ENCODE measurements at places on chromosomes 5 and 9.

DNA sequence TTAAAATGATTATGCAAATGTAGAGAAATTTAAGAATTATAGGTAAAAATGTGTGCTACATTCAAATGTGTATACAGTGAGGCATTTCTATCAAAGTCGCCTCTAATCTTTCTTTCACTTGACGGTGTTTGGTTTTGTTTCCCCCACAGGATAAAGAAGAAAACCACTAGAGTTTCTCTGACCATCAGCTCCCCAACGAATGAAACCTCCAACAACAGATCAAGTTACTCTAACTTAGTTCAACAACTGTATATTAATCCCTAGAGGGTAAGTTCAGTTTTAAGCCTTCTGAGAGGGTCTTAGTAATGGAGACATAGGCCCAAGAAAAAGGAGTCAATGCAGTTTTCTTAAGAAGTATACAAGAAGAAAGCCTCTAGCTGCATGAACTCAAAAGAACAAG lies 11.5 kb upstream of the MYOT start:
- DNase-seq, result no peak

GRCh38 chr9:101738566-101739183 lies at the start of gene GRIN3A:
Gene GRIN3A, minus strand, starts transcription at chr9:101738647. Its CDS starts 668 bp downstream, at chr9:101737979.
- DNase-seq, result peak; percentile 55

DNA sequence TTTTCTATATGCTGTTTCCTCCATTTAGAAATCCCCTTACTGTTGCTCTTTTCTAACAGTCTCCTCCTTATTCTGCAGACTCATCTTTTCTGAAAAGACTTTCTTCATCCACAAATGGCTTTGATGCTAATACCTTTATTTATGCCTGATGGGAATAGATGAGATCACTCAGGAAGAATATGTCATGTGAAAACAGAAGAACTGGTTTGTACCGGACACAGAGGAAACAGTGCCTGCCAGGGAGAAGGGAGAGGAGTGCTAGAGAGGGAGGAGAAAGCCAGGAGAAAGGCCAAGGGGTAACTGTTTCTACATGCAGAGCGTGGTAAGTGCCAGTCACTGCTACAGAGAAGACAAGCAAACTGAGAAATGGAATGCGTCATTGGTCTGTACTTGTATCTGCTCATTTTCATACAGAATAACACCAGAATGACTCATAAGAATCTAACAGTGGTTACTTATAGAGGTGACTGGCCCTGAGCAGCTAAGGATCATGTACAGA lies 45.9 kb upstream of the PJA2 start:
- DNase-seq, result no peak

GRCh38 chr9:124940521-124940893 lies 376 bp downstream of the GOLGA1 start:
- peak; percentile 30 for DNase-seq

- peak; percentile 35 for DNase-seq
Observed at GRCh38 chr9:120587328-120587727, 7.4 kb upstream of the CDK5RAP2 start.

GRCh38 chr9:114718801-114719221 lies 36.8 kb upstream of the TEX48 start:
- no peak for DNase-seq

DNA sequence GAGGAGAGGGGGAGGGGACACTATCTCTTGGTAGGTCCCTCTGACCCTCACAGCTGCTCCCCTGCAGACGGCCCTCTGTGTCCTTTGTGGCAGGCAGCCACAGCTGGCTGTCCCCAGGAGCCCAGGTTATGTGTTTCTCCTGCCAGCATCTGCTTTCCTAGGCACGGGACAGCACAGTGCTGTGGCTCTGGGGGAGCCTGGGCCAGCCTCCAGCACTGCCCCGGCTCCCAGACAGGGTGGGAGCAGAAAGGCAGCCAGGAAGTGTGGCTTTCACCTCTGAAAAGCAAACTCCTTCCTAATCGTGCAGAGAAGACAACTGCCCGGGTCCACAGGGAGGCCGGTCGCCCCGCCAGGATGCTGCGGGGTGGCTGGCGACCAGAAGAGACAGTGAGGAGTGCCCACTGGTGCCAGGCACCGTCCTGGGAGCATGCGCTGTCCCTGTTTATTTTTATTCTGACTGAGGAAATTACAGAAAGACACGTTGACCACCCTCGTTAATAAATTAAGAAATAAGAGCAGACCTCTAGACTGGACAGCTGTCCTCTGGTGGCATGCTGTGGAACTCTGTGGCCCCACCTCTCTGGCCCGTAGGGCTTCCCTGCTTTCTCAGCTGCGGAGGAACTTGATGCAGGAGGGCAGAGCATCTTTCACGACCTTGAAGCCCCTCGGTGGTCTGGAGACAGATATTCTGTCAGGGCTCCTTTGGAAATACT lies 240.3 kb downstream of the FANCC start:
- no peak for DNase-seq

- peak; percentile 25 for DNase-seq
Observed at GRCh38 chr9:79559495-79560181, 12.1 kb upstream of the TLE4 start.

GRCh38 chr5:80181618-80182211 lies 74.1 kb downstream of the SERINC5 start:
- no peak for DNase-seq

- no peak for DNase-seq
Observed at GRCh38 chr5:157203417-157203816, 22.8 kb downstream of the ITK start.

DNA sequence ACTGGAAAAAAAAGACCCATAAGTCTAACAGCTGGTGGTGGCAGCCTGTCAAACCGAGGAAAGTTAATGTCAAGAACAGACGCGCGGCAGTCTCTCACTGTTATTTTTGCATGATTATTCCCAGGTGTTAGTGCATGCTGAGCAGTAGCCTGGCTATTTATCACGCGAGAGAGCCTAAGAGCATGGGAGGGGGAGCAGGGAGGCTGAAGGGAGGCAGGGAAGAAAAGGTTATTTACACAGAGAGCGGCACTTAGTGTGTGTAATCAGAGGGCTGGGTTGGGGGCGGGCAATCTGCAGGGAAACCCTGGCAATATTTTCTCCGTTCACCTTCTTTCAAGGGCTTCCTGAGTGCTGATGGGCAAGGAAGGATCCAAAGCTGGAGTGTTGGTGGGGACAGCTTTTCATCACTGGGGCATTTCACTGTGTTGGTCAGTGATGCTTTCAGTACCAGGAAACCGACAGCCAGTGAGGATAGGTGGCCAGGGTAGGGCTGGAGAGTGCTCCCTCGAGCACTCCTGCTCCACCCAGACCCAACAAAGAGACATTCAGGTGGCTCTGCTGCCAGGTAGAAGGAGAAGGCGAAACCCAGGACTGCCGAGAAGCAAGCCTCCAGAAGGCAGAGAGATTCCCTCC lies 39.6 kb downstream of the ZNF608 start:
- DNase-seq, result peak; percentile 88

DNA sequence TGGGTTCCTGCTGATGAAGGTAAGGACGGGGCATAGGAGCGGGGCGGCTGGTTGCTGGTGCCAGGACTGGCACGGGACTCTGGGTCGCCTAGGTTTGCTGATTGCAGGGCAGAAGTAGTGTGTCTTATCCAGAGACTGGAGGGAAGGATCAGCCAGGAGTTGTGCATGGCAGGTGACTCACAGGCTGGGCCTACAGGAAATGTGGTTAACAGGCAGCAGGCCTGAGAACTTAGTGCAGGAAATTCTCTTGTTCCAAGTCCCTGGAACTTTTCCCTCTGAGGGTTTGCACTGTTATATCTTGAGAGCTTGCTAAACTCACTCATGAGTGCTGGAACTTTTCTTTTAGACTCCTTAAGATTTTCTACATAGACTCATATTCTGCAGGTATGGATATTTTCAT lies 95.1 kb downstream of the ANXA2R start:
- no peak for DNase-seq

DNA sequence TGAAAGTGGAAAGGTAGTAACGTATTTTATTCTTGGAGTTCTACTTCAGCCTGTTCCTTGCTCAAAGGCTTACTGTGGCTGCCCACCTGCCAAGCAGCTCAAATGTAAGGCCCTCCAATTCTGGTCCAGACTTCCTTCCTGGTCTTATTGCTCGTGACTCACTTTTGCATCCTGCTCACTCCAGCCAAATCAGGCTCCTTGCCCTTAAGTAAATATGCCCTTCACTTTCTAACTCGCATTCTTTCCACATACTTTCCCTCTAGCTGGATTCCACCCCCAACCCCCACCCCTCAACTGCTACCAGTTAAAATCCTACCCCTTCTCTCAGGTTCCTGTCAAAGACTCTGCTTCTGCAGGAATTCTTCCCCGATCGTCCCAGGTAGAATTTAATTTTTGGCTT lies 96.6 kb downstream of the GALNT10 start:
- no peak for DNase-seq

GRCh38 chr9:4640027-4640426 lies 22.1 kb upstream of the PLPP6 start:
- peak; percentile 31 for DNase-seq

- DNase-seq, result no peak
Observed at GRCh38 chr9:108057421-108058134, 568.0 kb upstream of the KLF4 start.

- DNase-seq, result no peak
Observed at GRCh38 chr9:18985464-18985951, 47.5 kb downstream of the SAXO1 start.

- DNase-seq, result no peak
Observed at GRCh38 chr9:35771075-35771433, 17.0 kb upstream of the MSMP start.

DNA sequence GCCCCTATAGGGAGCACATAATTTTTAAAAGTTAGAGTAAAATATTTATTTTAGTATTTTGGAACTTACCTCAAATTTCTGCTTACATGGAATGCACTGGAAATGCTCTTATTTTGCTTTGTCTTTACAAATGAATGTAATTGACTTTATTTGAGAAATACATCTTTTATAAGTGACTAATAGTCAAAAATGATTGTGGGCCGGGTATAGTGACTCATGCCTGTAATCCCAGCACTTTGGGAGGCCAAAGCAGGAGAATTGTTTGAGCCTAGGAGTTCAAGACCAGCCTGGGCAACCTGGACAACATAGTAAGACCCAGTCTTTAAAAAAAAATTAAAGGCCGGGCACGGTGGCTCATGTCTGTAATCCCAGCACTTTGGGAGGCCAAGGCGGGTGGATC lies 5.8 kb downstream of the HMGCR start:
- DNase-seq, result no peak

- DNase-seq, result no peak
Observed at GRCh38 chr5:112006721-112007120, 249.7 kb upstream of the NREP start.

GRCh38 chr5:144017119-144017518 lies 153.3 kb downstream of the YIPF5 start:
- no peak for DNase-seq

DNA sequence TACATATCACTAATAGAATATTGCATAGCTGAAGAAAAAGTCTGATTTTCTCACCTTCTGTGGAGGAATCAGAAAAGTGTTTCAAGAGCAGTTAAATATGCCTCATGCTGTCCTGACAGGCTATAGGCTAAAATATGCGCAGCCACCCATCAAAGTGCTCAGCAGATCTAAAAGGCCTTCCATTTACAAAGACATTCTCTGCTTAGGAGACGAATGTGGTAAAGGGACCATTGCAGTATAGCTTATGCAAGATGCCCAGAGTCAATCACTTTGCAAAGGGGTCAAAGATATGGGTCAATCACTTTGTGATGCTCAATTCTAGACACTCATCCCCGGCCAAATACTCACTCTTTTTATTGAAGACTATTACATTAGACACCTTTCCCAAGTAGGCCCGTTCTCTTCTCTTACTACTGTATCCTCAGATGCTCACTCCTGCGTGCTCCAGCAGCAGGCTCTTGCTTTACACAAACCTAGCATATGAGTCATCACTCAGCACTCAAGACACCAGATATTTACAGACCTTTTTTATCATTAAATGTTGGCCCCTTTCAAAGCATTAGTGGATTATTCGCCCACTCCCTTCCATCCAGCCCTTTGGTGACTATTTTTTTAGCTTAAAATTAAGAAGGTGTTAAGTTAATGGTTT lies 568.2 kb upstream of the CDH18 start:
- no peak for DNase-seq

GRCh38 chr5:40631236-40631635 lies 48.5 kb upstream of the PTGER4 start:
- no peak for DNase-seq

DNA sequence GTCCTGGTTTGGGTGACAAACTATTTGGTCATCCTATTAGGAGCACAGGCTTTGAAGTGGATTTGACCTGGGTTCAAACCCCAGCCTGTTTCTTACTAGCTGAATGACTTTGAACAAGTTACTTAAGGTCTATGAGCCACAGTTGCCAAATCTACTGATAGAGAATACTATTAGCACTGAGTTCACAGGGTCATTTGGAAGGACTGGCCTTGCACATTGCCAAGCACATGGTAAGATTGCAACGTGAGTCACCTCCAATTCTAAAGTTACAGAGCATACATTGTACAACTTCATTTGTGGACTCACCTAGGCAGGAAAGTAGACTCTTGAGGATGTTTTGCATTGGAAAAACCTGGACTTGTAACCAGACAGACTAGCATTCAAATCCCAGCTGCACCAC lies 38.9 kb downstream of the MFAP3 start:
- DNase-seq, result no peak

DNA sequence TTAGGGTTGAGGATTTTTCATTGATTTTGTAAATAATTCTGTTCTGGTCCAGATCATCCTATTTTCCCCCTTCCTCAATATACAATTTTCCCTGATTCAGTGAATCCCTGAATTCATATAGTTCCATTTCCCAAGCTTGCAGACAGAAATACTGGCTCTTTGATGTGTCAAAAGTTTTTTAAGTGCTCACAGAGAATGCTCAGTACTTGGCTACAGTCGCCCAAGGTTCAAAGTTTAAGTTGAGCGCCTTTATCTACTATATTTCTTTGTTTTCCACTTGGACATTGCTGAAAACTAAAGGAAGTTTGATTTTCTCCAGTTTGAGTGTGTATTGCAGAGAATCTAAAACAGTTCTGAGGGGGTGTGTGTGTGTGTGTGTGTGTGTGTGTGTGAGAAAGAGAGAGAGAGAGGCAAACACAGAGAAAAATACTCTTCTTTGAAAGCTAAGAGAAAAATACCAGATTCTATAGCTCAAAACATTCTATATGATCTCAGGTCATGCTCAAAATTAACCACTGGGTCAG lies 136.2 kb upstream of the ACO1 start:
- DNase-seq, result no peak

GRCh38 chr9:136115206-136115605 lies 3.5 kb downstream of the TMEM250 start:
- DNase-seq, result no peak

GRCh38 chr9:98130576-98131228 lies 11.7 kb upstream of the TRIM14 start:
- DNase-seq, result no peak

- no peak for DNase-seq
Observed at GRCh38 chr9:136488247-136489214, 5.7 kb upstream of the SEC16A start.

- no peak for DNase-seq
Observed at GRCh38 chr9:3810231-3810630, 284.4 kb upstream of the RFX3 start.

DNA sequence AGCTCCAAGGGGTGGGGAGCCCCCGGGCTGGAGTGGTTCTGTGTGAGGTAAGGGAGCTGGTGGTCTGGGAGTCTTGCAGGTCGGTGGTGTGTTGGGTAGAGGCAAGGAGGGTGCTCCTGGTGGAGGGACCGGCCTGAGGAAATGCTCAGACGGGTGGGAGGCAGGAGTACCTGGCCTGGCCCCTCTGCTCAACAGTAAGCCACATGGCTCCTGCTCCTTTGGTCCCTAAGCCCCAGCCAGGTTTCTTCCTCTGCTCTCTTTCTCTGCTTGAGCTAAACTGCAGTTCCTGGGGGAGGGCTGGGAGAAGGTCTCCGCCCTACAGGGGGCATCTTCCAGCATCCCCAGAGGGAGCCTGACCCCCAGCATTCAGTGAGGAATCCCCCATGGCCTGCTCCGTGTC lies 17.2 kb downstream of the TSPAN17 start:
- DNase-seq, result no peak

- DNase-seq, result no peak
Observed at GRCh38 chr5:36908544-36909260, 32.1 kb downstream of the NIPBL start.
